Vagina (tissue), 2 donors: ENCODE measurements at places on chromosomes 11 and 22.

GRCh38 chr11:72524711-72525110, 90.4 kb upstream of the CLPB start:
- DNase-seq, result no peak

GRCh38 chr22:50583294-50583861, 729 bp upstream of the CHKB start:
- DNase-seq, result no peak

- DNase-seq, result no peak
Measured at GRCh38 chr11:20058749-20059458, 101.4 kb downstream of the DBX1 start.

- no peak for DNase-seq
Measured at GRCh38 chr11:59842316-59842715, 3.0 kb downstream of the CBLIF start.

DNA sequence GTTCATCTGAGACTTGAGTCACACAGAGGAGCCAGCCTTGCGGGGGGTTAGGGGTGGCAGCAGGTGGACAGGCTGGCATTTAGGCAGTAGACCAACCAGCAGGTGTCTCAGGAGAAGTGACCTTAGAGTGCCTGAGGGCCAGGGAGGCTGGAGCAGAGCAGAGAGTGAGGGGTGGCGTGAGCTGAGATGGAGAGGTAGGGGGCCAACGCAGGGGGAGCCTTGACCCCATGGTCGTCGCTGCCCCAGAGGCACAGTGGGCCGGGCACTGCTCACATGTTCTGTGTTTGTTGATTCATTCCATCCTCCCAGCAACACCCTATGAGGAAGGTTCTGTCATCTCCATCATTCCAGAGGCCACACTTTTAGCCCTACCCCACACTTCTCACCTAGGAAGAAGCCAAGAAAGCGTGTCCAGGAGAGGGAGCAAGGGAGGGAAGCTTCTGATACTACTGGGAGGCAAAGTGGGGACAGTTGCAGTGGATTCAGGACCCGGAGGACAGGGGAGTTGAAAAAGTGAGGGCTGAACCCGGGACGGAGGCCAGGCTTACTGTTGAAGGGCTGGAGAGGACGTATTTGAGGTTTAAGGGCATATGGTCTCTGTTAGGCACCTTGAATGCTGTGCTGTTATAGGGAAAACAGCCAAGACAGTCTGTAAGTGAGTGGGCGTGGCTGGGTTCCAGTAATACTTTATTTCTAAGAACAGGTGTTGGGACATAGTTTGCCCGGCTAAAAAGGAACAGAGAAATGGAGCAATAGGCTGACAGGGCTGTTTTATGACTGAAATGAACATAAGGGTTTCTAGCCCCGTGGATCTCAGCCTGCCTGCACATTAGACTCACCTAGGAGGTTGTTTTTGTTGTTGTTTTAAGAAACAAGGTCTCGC, 7.3 kb downstream of the SART1 start:
- DNase-seq, result no peak

DNA sequence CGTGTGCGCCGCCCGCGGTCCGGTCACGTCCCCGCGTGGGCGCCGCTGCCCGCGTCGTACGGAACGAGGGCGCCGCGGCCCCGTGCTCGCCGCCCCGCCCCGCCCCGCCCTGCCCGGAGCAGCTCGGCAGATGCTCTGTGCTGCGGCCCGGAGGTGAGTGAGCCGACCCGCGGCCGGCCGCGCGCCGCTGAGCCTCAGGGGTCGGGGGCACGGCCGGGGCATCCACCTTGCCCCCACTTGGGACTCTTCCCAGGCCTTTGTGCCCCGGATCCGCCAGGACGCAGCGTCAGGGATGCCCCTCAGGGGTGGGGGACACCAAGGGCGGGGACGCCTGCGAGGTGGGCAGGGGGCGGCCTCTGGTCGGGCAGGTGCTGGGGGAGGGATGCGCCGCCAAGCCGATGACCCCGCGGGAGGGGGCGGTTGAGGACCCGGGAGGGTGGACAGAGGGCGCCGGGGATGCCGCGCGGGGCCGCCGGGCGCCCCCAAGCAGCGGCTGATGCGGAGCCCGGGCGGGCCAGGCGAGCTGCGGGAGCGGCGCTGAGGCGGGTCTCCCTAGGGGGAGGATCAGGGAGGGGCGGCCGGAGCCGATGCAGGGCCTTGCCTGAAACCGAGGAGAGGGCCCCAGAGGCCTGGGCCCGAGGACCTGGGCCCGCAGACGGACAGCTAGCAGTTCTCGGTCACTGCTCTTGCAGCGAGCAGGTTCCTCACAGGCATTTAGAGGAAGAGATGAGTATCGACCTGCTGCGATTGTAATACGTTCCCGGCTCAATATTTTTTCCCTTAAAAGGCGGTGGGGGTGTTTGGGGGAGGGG, at the start of gene GNAZ:
Gene GNAZ (plus strand): TSS at position 102 of the 812 bp plus-strand sequence. CDS start 25,177 bp downstream, outside the sequence.
- no peak for DNase-seq

DNA sequence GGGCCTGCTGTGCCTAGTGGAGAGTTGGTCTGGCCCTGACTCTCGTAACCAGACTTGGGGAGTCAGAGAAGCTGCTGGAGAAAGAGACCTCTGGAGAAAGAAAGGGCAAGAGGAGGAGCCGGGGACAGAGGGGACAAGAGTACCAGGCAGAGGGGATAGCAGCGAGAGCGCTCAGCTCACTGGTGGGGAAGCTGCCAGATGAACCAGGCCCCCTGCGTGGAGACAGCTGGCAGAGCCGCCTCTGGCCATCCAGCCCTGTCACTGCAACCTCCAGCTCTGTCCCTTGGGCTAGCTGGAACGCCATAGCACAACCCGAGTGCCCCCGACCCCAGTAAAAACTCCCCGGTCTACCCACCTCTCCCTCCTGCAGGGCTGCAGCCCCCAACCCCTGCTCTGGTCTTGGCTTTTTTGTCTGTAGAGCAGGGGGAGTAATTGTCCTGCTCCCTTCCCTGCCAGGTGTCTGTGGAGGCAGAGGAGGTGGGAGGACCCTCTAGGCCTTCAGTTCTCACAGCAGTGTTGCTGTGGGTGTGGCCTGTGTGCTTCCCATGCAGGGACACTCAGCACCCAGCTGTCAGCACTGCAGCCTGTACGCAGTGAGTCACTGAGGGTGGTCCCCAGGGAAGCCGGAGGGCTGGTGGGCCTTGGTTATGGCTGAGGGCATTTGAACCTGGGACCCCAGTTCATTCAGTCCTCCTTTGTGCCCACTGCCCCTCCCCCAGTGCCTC, 4.8 kb upstream of the SUN2 start:
- no peak for DNase-seq

- no peak for DNase-seq
Measured at GRCh38 chr11:1205121-1205986, 17.5 kb upstream of the MUC5B start.

DNA sequence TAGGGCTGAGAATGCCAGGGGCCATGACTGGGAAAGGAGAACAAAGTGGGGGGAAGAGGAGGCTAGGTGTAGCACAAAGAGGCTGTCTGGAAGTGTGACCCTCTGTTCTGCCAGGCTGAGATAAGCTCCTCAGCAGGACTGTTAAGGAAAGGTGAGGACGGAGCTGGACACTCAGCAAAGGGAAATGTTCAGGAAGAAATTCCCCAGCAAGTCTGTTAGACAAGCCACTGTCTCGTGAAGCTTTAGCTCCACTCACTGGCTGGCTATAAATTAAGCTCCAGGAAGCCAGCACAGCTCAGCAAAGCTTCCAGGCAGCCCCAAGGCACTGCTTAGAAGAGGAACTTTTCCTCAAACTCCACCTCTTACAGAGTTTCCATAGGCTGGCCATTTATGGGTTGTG, 181.2 kb upstream of the API5 start:
- DNase-seq, result no peak

GRCh38 chr11:103147627-103148026, 38.4 kb downstream of the DYNC2H1 start:
- no peak for DNase-seq

DNA sequence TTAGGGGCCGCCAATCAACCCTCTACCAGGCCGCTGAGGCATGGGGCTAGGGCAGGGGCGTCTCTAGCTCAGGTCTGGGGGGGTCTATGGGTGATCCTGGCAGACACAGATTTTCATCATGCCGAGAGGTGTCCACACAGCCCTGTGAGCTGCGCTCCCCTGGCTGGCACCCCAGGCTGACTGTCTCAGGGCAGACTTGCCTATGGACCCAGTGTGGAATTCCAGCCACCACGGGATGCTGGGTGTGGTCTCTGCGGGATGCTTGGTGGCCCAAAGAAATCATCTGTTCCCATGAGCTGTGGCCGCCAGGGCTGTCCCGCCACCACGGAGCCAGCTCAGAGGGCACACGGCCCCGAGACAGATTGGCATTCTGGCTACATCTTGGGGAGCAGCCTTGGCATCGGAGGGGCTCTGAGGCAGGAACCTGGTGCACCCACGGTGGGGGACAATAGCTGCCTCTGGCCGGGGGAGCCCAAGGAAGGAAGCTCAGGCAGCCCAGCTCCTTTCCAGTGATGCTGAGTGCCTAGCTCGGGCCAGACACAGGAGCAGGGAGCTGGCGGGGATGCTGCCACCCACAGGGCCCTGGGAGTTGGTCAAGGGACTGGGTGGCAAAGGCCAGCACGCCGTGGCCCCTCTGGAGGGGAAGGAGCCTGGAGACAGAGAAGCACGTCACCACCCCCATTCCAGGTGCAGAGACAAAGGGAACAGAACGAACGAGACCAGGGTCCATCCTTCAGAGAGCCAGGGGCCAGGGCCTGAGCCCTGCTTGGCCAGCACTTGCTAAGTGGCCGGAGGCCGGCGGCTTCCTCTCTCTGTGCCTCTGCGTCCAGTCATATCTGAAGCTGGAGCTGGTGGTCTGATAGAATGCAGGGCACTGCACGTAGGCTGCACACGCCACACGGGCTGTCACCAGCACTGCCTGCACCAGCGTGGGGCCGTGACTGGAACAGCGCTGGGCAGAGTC, 64.4 kb upstream of the FGF3 start:
- DNase-seq, result no peak

- DNase-seq, result no peak
Measured at GRCh38 chr22:43891360-43892182, at the start of gene PNPLA5. TSS of gene PNPLA5 (minus strand) at chr22:43892013. CDS start at chr22:43891880, 133 bp downstream.

GRCh38 chr11:127939000-127939399, 648.4 kb downstream of the ETS1 start:
- no peak for DNase-seq

- no peak for DNase-seq
Measured at GRCh38 chr22:23376256-23376655, 195.9 kb downstream of the BCR start.

DNA sequence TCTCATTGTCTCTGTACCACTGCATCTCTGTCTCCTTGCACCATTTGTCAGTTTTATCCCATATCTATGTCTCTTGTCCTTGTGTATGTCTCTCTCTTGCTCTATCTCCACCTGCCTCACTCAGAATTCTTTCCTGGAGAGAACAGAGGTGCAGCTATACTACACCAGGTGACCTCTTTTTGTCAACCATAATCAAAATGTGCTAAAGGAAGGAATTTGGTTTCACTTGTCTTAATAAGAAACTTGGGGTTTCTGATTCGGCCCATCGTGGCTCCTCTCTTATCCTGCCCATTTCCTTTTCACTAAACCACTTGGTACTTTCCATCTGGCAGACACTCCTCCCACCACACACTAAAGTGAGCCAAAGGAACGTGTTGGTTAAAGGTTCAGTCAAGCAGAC, 2.0 kb upstream of the C11orf42 start:
- no peak for DNase-seq

- DNase-seq, result no peak
Measured at GRCh38 chr22:27993774-27994350, 74.8 kb upstream of the PITPNB start.

GRCh38 chr11:19934828-19935259, 222.2 kb downstream of the NAV2 start:
- DNase-seq, result peak; percentile 55

- peak; percentile 98 for DNase-seq
Measured at GRCh38 chr11:31509429-31510345, at the start of the genes ELP4 and IMMP1L. TSS of gene ELP4 (plus strand) at chr11:31509767. CDS start at chr11:31509785, 18 bp downstream. TSS of gene IMMP1L (minus strand) at chr11:31509622. CDS start at chr11:31463276, 46,346 bp downstream.

DNA sequence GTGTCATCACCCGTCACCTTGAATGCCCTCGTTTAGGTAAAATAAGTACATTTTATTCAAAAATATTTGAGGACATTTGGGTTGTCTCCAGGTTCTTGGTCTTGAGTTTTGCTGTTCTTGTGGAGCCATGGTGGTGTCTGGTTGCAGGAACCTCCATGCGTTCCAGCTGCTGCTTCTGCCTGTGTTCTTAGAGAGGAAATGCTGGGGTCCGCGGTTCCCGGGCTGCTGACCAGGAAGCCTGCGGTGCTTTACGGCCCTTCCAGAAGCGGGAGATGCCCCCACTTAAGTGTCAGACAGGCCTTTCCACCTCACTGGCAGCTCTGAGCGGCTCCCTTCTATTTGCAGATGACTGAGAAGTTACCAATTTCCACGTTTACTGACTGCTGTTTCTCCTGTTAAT, 66.8 kb downstream of the LRP5 start:
- DNase-seq, result no peak

DNA sequence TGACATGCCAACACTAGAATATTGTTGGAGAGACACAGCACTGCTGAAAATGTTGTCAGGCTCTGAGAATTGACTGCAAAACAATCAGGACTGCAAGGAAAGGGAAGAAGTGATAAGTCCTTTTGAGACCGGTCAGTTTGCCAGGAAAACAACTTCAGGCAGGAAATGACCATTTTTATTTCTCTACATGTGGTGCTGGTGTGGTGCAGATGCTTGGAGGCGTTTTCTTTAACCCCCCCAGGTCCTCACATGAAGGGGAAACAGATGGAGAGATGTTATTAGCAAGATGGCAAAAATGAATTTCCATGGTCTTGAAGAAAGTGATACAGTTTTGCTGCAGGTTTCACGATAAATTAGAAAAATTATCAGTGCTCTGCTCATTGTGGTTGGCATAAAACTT, 5.7 kb downstream of the AP2A2 start:
- no peak for DNase-seq

DNA sequence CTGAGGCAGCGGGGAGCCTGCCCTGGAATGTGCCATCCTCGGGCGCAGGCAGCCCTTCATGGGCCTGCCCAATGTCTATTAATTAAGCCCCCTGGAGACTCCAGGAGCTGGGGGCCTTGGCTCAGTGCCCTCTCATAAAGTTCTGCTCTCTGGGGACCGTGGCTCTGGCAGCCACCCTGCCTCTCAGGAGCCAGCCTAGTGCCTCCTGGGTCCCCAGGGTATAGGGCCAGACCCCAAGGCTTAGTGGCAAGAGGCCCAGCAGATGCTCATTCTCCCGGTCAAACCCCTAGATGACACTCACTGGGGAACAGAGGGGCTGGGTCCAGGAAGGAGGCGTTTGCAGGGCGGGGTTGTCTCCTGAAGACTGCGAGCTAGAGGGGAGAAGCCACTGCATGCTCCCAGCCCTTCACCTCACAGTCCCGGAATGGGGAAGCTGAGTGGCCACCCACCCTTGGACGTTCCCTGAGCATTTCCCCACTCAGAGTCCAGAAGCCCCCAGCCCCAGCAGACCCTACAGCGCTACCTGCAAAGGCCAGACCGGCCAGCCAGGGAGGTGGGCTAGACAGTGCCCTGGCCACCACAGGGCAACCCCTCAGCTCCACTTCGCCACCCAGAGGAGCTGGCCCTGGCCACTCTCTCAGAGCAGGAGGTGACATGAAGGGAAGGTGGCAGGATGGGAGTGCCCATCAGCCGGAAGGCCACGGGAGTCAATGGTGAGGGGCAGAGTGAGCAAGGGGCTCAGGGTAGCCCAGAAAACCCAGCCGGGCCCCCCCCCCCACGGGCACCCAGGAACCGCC, 83.0 kb downstream of the CDKN1C start:
- DNase-seq, result no peak

GRCh38 chr11:11025087-11025486, 167.2 kb upstream of the ZBED5 start:
- no peak for DNase-seq

- no peak for DNase-seq
Measured at GRCh38 chr11:17699147-17700114, 19.9 kb upstream of the MYOD1 start.

GRCh38 chr11:61157743-61158142, 3.5 kb downstream of the VPS37C start:
- DNase-seq, result no peak
